Activated CD4-positive, CD25-positive, alpha-beta regulatory T cell treated with anti-CD3 and anti-CD28 coated beads, Interleukin-2, amount 50 U/mL, for 72 hours (primary cell): ENCODE measurements at places on chromosomes 2 and 18.

GRCh38 chr18:36692371-36692770 lies 136.4 kb downstream of the TPGS2 start:
- no peak for DNase-seq

- DNase-seq = no peak
Observed at GRCh38 chr18:50857694-50858093, 21.2 kb upstream of the ME2 start.

DNA sequence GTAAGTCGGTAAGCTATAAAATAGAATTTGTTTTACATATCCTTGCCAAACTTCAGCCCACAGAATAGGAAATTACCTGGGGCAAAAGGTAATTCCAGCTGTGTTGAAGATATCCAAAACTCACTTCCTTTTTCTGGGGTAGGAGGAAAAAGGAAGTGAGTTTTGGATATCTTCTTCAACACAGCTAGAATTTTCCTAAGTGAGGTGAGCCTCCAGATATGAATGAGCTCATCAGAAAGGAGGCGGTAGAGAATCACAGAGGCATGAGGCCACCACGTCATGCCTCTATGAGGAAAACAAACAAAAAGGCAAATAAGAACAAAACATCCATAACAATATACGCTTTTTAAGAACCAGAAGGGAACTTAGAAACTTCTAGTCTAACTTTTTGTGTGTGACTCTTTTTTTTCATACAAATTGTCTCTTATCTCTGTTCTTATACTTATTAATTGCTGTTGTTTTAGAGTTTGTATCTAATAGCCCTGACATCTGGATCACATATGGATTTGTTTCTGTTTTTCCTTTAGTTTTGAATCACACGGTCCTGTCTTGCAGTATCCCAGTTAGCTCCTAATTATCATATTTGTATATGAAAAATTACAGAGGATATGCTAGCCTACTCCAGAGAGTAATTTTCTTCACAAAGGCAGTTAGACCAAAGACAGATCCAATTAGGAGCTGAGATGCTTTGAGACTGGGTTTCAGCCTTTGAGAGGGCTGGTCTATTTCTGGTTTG lies 104.5 kb downstream of the RBM43 start:
- no peak for DNase-seq

DNA sequence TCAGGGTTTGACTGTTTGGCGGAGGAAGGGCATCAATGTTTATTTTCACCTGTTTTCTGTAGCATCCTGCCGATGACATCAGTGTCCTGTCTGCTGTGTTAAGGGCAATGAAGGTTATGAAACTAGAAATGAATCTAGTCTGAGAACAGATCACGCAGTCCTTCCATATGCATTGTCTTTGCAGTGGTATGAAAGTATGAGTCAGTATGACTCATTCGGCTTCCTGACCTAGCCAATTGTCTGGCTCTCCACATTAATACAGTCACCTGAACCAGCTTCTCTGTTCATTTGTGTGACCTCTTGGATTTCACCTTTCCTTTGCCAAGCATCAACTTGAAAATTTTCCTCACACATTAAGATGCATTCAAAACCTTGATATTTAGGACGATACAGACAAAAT lies 353.8 kb downstream of the RND3 start:
- no peak for DNase-seq
